ENCODE measurements at places on chromosomes 6 and 20.

DNA sequence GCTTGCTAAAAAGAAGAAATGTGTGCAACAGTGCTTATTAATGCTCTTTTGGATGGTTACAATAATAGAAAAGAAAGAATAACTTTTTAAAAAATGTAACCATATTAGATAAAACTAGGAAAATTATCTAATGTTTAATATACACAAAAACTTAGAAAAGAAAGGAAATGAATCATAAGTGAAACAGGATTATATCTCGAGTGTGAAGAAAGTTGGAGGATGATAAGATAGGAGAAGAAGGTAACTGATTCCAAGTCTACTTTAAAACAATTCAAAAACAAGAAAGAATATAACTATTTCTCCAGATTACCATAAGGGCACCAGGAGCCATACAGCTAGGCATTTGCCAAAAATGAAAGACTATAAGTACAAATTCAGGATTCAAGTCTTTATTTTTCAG, 73.0 kb downstream of the PHIP start:
- DNase-seq: no peak

DNA sequence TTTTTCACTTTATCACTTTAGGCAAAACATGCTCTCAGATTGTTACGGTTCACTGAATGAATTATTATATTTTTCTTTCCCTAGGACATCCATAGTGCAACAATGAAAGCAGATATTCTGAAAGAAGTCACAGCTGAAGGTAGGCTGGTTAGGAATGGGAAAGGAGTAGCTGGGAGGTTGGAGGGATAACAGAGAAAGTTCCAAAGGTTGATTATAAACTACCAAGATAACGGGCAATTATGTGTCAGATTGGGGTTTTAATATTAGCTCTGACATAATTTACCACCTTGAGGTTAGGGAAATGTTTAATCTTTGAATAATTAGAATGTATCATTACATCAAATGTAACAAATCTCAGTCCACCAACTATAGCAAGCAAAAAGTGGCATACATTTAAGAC, 96.5 kb downstream of the HTR1B start:
- DNase-seq: no peak

GRCh38 chr20:21265261-21266190, 37.6 kb upstream of the XRN2 start:
- DNase-seq: no peak

- no peak for DNase-seq
These were observed 81.3 kb downstream of the VEGFA start for GRCh38 chr6:43851204-43851865.

DNA sequence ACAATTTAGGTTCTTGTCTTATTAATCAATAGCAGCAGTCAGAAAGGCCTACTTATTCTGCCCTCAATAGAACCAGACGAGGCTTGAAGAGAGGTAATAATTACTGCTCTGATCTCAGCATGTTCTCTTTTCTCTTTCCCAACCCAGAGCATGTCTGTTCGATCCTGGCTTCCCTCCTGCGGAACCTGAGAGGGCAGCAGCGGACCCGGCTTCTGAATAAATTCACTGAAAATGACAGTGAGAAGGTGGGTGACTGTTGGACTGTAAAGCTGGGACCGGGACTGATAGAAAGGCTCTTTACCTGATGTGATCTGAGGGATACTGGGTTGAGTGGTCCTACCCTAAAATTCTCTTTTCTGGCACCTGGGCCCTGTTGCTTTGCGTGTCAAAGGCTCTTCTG, 63.0 kb upstream of the VSTM2L start:
- no peak for DNase-seq

GRCh38 chr6:37503309-37503965, 3.7 kb upstream of the CCDC167 start:
- no peak for DNase-seq

DNA sequence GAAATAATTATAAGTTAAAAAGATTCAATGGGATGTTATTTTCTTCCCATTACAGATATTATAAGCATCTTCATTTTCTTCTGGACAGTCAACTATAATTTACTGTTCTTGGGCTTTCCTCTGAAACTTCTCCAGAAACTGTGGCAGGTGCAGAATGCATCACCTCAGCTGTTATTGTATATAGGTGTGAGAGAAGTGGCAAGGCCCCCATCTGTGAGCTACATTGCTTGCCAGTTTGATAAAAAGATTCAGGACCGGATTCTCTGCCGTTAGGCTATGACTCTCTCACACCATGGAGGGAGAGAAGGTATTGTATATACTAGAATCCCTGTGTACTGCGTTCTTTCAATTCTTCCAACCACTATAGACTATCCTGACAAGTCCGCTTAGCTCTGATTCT, 135.8 kb upstream of the CENPW start:
- no peak for DNase-seq

DNA sequence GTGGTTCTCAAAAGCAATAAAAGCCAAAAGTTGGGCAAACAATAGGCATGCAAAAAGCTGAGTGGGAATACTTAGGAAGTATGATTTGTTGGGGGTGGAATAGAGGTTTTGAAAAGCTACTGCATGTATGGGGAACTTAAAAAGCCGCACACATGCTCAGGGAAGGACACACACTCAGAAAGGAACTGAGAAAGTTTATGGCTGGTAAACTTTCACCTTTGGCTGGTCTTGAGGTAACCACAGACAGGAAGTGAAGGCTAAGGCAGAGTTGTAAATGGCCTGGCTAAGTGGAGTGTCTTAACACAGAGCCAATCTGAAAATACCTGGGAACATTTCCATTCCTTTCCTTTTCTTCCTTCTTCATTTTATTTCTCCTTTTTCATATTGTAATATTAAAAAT, 134.5 kb upstream of the EXOC2 start:
- DNase-seq: no peak

DNA sequence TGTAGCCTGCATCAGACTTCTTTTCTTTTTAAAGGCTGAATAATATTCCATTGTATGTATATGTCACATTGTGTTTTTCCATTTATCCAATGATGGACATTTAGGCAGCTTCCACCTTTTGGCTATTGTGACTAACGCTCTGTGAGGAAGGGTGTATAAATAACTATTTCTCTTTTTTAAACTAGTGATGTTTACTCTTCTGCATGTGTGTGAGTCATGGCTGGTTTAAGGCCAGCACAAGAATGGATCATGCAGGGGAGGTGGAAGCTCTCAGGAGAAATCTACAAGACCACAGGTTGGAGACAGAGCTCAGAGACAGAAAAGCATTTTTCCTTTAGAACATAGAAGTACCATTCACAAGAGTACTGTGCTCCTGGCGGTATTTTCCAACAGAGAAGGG, 307.2 kb downstream of the SOX4 start:
- no peak for DNase-seq

GRCh38 chr6:122652431-122652830, 42.2 kb downstream of the PKIB start:
- no peak for DNase-seq

DNA sequence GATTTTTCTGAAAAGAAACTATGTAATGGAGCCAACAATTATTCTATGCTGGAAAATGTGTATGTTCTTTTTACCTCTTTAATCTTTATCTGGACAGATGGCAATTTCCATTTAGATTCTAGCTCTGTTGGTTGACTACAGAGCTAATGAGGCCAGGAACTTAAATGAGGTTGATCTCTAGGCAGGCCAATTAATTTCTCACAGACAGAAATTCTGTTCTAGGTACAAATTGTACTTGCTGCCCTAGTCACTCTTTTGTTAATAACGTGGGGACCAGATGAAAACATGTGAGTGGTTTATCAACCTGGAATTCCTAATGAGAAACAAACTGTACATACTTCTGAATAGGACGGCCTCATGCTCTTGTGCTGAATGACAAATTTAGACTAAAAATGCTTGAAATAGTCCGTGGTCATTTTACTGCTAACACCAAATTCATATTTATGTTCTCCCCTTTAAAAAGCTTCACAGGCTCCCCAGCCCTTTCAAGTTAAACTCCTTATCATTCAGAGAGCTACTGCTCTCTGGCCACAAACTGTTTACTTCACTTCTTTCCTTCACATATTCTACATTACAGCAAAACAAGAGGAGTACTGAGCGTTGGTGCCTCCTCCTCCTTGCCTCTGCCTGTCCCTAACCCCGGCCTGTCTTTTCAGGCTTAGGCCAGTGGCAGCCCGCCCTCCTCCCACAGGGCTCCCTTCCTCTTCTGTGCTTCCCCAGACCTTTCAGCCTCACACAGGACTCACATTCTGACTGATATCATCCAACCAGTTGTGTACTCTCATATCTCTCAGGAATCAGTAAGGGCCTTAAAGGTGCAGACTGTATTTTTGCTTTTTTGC, 41.4 kb downstream of the DTNBP1 start:
- no peak for DNase-seq

GRCh38 chr6:17577059-17577458, 23.0 kb upstream of the FAM8A1 start:
- no peak for DNase-seq

DNA sequence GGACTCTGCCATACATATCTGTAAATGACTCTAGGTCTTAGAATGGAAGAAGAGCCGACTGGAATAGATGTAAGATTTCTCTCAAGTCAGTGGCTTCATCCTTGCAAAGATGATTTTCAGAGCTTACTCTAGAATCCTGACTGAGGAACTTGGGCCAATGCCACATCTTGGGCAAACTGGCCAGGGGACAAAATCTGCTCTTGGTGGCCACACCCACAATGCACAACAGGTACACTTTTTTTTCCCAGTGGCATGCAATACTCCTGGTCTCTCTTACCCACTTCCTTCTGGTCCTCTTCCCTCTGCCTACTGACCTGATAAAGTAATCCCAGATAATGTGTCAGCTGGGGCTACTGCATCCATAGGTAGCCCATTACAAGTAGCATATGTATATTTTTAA, 13.4 kb downstream of the CLIC5 start:
- DNase-seq: no peak

DNA sequence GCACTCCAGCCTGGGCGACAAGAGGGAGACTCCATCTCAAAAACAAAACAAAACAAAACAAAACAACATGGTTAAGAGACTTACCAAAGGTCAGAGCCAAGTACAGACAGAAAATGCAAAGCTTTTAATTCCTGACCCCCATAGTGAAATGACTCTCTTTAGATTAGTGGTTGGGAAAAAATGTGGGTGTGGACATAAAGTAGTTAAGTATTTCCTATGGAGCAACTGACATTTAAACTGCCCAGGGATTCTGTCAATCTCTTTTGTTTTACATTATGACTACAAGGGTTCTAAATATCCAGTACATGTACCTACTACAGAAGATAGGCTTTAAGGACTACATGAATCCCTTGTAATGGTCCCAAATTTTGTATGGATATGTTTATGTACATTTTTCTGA, 75.1 kb downstream of the IRAK1BP1 start:
- no peak for DNase-seq

GRCh38 chr6:135904666-135905065, 53.2 kb downstream of the PDE7B start:
- DNase-seq: no peak

DNA sequence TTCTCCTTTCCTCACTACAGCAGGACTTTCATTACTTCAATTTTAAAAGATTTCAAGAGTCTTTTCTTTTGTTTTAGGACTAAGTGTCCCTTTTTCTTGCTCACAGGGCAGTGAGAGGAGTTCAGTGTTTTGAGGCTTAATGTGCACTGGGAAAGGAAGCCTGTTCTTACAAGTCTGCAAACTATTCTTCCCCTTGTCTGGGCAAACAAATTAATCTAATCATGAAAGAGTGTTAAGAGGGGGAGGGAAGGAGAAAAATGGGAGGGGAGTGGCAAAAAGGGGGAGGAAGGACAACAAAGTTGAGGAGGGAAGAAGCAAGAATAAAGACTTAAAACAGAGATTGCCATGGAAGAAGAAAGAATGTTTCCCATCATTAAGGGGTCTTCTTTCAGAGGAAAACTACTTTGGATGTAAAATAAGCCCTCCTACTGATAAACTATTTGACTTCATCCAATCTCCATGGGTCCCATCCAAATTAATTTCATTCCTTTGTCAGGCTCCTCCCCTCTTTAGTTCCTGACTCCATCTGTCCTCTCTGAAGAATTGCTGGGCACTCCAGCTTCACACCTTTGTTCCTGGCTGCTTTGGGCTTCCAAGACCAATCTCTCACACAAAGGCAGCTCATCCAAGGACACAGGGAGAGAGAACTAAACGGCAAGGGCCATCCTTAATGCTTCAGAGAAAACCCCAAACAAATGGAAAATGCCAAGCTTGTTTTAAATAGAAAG, 244.5 kb downstream of the TPBG start:
- no peak for DNase-seq

GRCh38 chr20:53847139-53847836, 223.1 kb downstream of the BCAS1 start:
- no peak for DNase-seq

GRCh38 chr6:80543151-80543550, 436.7 kb downstream of the BCKDHB start:
- DNase-seq: no peak
